ENCODE measurements at places on chromosomes 3 and 15. TPM values are rescaled to one million over a fixed set of nuclear protein-coding genes. Genes with fewer than 3 reads are reported as not detected.

SPTBN5 gene
- 0.20 TPM for total RNA-seq

ERICH6 gene
- not detected for total RNA-seq

IL17RB gene
- total RNA-seq: 0.83 TPM

RFX7 gene
- 8.6 TPM for total RNA-seq

IQCF5 gene
- not detected for total RNA-seq

FETUB gene
- 0.12 TPM for total RNA-seq

RFTN1 gene
- 3.5 TPM for total RNA-seq

UACA gene
- total RNA-seq: 25.9 TPM

GABRG3 gene
- 0.62 TPM for total RNA-seq

CHDH gene
- total RNA-seq: 3.1 TPM

CAMKV gene
- total RNA-seq: 0.35 TPM

GRIP2 gene
- total RNA-seq: 1.2 TPM

CPN2 gene
- total RNA-seq: not detected

CHMP2B gene
- 110 TPM for total RNA-seq

PARP6 gene
- 49.4 TPM for total RNA-seq

CRYBG3 gene
- 6.3 TPM for total RNA-seq

RYR3 gene
- 0.07 TPM for total RNA-seq

MORC1 gene
- total RNA-seq: not detected

MESP2 gene
- total RNA-seq: 0.24 TPM

CIP2A gene
- 22.8 TPM for total RNA-seq

SPINK8 gene
- total RNA-seq: not detected

SERPINI1 gene
- 2.8 TPM for total RNA-seq

CDHR4 gene
- 0.17 TPM for total RNA-seq

SLC6A20 gene
- total RNA-seq: 0.01 TPM

DNASE1L3 gene
- not detected for total RNA-seq

HRH1 gene
- total RNA-seq: 7.3 TPM

IL16 gene
- not detected for total RNA-seq

SUSD5 gene
- total RNA-seq: 3.1 TPM

UNC13C gene
- total RNA-seq: not detected
